ENCODE measurements at places on chromosomes 16 and 17.
A peak's percentile ranks its signal among the peaks of the same experiment; 100 is the strongest.

DNA sequence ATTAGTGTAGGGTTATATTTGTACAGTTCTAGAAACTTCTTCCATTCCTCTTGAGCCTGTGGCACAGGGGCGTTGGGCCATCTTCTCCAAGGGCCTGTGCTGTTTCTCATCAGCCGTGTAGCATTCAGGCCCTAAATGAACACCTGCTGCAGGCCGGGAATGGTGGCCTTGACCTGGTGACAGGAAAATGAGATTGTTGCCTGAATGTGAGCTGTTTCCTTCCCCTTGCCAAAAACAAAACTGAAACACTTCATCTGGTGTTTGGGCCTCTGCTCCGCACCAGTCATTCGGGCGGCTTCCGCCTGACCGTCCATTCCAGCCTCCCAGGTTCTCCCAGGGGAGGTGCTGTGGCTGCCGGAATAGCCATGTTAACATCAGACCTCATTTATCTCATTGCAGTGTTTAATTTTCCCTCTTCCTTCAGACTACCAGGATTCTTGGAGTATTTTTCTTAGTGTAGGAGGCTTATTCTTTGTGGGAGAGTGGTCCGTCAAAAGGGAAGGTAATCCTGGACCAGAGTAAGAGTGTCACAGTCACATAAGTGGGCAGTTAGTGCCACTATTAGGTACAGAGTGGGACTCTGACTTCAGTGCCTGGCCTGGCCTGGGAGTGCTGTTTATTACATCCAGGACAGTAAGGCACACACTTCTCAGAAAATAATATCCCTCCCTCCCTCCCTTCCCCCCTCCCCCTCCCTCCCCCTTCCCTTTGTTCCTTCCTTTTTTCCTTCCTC is 61.9 kb downstream of the WWP2 start:
- no peak for DNase-seq

- no peak for DNase-seq
These were observed 27.7 kb upstream of the IL21R start for GRCh38 chr16:27374221-27374803.

DNA sequence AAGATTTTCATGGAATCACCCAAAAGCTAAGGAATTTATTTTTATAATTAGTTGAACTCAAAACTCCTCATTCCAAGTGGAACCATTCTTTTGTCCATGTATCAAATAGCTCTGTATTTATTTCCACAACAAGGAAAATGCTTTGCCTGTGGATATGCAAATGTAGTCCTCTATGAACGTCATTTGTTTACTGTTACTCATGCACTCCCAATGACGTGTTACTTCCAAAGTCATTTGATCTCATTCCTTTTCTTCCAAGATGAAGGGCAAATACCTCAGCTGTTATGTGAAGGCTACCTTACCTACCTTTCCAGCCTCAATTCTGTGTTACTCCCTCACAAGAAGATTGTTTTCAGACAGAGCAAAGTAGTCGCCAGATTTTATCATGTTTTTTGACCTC is 83.7 kb downstream of the ITFG1 start:
- DNase-seq: no peak

- no peak for DNase-seq
These were observed 51.1 kb upstream of the MEAK7 start for GRCh38 chr16:84555418-84556196.

DNA sequence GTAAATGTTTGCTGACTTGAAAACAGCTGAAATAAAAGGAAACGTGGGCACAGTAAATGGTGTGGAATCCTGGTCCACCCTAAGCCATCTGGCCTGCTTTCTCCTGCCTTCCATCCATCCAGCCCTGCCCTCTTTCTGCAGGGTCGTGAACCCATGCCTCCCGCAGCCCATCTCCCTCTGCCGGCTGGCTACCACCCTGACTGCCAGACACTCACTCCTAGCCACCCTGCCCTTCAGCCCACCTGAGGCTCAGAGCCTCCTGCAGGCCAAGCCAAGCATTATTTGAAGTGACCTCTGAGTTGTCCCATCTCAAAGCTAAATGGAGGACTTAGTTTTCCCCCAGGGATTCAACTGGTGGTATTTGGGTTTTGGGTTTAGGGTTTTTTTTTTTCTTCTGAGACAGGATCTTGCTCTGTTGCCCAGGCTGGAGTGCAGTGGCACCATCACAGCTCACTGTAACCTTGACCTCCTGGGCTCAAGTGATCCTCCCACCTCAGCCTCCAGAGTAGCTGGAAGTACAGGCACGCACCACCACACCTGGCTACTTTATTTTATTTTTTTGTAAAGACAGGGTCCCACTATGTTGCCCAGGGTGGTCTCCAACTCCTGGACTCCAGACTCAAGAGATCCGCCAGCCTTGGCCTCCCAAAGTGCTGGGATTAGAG is 8.4 kb downstream of the ZDHHC1 start:
- DNase-seq: no peak

GRCh38 chr17:67168496-67168895 is 76.5 kb downstream of the HELZ start:
- no peak for DNase-seq

GRCh38 chr17:67585077-67585602 is 132.6 kb upstream of the NOL11 start:
- peak; percentile 98 for DNase-seq

DNA sequence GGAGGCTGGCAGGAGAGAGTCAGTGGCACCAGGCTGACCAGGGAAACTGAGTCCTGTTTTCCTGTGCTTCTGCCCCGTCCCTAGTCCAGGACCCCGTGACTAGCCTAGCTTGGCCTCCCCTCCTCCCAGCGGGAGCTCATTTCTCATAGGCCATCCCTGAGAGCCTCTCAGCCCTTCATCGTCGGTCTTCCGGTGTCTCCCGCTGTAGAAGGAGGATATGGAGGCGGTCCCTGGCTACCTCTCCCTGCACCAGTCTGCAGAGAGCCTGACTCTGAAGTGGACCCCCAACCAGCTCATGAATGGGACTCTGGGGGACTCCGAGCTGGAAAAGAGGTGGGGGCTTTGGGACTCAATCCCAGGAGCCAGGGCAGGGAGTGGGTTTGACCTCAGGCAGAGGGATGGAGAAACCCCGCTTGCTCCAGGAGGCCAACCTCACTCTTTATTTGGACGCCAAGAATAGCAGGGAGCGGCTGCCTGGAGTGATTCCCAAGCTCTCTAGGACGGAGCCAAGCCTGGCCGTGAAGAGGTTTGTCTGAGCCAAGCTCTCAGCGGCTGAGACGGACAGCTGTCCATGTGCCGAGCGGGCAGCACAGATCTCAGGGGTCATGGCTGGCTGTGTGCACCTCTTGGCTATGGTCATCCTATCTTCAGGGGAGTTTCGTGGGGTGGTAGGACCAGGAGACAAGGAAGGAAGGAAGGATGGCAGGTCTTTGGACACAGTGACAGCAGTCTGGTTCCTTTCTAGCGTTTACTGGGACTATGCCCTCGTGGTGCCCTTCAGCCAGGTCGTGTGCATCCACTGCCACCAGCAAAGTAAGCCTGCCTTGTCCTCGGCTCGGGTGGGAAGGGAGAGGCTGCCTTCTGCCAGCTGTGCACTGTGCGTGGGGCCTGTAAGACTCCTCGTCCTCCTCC is 26.8 kb downstream of the SGSM2 start:
- no peak for DNase-seq

DNA sequence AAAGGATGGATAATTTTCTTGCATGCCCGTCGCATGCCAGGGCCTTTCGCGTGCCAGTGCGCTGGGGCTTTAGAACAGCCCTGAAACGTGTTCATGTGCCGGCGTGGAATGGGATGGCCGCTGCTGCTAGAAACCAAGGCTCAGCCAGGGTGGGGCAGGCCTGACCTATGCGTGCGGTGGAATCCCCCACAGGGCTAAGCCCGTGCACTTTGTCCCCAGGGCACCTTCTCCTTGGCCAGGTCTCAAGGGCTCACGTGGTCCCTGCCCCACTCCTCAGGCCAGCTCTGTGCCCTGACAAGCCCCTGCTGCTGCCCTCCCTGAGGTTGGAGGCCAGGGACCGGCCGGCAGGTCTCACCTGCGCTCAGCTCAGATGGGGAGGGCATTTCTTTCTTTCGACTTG is 13.1 kb upstream of the RNF213 start:
- DNase-seq: no peak

- no peak for DNase-seq
These were observed 326.6 kb downstream of the PHKB start for GRCh38 chr16:47787696-47788095.

DNA sequence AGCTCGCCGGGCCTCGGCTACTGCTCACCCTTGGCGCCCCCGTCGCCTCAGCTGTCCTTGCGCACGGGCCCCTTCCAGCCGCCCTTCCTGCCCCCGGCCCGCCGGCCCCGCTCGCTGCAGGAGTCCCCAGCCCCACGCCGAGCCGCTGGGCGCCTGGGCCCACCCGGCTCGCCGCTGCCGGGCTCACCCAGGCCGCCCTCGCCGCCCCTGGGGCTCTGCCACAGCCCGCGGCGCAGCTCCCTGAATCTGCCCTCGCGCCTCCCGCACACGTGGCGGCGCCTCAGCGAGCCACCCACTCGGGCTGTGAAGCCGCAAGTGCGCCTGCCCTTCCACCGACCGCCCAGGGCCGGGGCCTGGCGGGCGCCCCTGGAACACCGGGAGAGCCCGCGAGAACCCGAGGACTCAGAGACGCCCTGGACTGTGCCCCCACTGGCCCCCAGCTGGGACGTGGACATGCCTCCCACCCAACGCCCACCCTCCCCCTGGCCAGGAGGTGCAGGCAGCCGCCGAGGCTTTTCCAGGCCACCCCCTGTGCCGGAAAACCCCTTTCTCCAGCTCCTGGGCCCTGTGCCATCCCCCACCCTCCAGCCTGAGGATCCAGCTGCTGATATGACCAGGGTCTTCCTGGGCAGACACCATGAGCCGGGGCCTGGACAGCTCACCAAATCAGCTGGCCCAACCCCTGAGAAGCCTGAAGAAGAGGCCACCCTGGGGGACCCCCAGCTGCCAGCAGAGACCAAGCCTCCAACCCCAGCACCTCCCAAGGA is 12.8 kb downstream of the MYO15A start:
- DNase-seq: no peak

GRCh38 chr17:9519583-9520272 is 55.9 kb downstream of the STX8 start:
- no peak for DNase-seq

- DNase-seq: no peak
These were observed 223.3 kb downstream of the CBLN1 start for GRCh38 chr16:49058382-49058781.

DNA sequence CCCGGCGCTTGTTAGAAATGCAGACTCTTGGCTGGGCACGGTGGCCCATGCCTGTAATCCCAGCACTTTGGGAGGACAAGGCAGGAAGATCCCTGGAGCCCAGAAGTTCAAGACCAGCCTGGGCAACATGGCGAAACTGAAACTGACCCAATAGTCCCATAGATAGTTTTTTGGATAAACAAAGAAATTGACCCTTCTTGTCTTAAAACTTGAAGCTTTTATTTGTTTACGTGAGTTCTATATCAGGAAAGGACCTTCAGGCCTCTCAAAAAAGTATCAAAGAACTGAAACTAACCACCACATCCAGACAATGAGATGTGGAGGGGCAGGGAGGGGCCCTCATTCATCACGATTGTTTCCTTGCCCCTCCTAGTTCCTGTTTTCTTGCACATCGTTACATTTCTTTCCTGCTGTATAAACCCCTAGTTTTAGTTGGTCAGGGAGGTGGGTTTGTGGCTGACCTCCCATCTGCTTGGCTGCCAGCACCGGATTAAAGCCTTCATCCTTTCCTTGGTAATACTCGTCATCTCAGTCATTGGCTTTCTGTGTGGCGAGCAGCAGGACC is 29.9 kb upstream of the PRM1 start:
- no peak for DNase-seq

GRCh38 chr16:76222087-76222486 is 55.1 kb upstream of the CNTNAP4 start:
- DNase-seq: no peak

DNA sequence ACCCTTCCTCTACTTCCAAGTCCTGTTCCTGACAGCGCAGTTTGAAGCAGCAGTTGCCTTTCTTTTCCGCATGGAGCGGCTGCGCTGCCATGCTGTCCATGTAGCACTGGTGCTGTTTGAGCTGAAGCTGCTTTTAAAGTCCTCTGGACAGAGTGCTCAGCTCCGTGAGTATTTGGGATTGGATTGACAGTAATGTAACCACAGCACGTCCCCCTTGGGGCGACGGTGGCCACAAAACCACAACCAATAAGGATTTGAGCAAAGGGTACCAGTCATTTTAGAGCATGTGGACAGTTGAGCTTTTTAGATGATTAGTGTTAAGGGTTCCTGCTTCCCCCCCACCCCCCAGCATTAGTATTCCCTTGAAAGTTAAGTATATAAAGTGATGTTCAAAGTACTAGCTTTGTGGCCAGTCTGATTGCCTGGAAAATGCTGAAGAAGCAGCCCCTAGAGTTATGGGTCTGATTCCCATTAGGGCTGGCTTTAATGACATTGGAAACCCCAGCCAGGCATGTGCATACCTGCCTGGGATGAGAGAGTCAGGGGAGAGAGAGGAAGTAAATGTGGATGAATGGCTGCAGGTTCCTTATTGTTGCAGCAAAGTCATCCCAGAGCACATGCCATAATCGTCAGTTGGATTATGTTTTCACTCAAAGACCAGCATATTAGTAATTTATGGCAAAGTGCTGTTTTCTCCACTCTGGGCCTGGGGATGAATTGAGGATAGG is 31.6 kb upstream of the SLC12A3 start:
- DNase-seq: no peak

DNA sequence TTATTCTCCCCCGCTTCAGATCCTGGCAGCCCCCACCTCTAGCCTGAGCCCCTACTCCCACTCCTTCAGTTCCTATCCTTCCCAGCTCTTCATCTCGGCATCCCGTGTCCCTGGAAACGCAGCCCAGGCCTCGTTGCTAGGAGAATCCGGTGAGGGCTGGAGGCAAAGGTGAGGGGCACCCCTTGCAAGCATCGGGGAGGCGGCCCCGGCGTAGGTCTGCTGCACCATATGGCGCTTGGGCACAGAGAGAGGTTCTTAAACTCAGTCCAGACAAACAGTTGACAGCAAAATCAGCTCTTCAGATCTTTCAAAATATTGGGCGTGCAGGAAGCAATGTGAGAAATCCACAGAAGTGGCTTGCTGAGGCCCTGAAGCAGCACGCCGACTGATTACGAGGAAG is 15.0 kb downstream of the SLC38A8 start:
- DNase-seq: no peak

DNA sequence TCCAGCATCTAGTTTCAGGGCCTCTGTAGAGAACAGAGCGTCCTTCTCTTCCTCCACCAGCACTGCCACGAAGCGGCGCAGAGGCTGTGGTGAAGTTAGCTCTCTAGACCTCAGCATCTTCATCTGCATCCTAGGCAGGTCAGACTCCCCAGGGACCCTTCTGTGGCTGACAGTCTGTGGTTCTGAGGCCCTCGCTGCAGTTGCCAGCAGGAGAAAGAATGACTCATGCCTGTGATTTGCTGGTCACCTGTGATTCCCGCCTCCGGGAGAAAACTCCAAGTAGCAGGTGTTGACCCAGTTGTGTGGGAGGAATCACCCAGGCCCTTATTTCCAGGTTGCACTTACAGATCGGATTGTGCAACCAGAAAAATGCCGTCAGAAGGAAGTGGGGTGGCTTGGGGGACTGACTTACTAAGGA is 117.3 kb upstream of the CACNG5 start:
- peak; percentile 24 for DNase-seq

GRCh38 chr17:3627769-3628167 is 8.3 kb downstream of the SHPK start:
- DNase-seq: no peak

Data from NCI-H510A treated with DMSO at 0.1 percent for 48 hours (cell line).